ENCODE measurements at places on chromosomes 1 and 21. TPM values are rescaled to one million over a fixed set of nuclear protein-coding genes. Genes with fewer than 3 reads are reported as not detected.

DNA sequence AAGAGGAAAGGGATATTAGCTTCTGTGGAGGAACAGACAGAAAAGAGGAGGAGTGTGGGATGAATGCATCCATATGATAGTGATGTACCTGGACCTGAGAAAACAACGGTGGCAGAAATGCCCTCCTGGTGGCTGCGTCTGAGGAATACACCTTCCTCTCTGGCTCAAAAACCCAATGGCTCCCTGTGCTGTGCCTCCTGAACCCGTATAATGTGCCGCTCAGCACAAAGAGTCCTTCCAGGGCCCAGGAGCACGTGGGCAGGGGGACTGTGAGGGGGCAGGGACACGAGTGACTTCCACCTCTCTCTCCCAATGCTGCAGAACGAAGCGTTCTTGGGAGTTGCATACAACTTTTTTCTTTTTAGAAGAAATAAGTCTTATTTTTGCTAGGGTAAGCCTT, 31.2 kb downstream of the IRF2BP2 start:
- no peak for DNase-seq

DNA sequence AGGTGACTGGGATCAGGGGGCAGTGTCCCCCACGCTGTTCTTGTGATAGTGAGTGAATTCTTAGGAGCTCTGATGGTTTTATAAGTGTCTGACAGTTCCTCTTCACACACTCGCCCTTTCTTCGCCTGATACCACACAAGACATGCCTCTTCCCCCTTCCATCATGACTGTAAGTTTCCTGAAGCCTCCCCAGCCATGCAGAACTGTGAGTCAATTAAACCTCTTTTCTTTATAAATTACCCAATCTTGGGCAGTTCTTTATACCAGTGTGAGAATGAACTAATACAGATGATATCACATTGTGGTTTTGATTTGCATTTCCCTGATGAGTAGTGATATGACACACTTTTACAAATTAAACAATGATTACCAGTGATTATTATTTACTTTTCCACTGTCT, 229.9 kb downstream of the AKT3 start:
- DNase-seq, result no peak

Gene NPHS2
- not detected for total RNA-seq

DNA sequence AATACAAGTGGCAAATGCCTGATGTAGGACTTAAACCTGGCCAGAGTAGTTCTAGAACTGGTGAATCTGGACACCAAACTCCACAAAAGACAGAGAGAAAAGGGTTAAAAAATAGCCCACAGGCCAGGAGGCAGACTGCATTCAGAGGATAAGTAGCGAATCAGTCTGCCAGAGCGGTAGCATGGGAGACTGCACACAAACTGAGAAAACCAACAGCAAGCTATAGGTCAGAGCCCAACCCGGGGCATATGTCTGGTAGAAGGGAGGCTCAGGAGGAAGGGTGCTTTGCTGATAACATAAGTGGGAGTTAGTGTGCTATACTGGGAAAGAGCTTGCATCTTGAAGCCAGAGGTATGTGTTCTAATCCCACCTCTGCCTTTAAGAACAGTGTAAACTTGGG, 4.0 kb downstream of the LRRC53 start:
- DNase-seq, result no peak

Gene BTBD8
- total RNA-seq, result 3.6 TPM

- no peak for DNase-seq
Observed at GRCh38 chr1:84581648-84582047, 7.4 kb upstream of the CTBS start.

Gene TRMT1L
- 4.5 TPM for total RNA-seq

DNA sequence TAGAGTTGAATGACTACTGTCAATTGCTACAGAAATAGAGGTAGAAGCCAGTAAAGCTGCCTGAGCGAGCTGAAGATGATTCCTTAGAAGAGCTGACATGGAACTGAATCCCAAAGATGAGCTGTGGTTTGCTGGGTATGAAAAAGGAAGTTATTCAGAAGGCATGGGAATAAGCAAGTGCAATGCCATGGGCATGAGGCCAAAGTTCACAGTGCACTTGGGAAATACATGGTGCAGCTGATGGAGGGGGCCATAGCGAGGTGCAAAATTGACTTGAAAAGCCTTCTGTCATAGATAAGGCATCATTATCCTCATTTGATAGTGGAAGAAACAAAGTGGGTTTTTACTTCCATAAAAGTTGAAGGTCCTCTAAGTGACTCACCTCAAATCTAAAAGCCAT, 88.6 kb downstream of the NEK7 start:
- no peak for DNase-seq

GRCh38 chr1:54766726-54767125, 2.4 kb upstream of the PARS2 start:
- DNase-seq, result no peak

Measured in stomach (tissue), 19 donors.